NCI-H226 (cell line): ENCODE measurements at places on chromosomes 7 and 10.

GRCh38 chr7:132469264-132469663 lies 107.0 kb downstream of the PLXNA4 start:
- DNase-seq, result no peak

DNA sequence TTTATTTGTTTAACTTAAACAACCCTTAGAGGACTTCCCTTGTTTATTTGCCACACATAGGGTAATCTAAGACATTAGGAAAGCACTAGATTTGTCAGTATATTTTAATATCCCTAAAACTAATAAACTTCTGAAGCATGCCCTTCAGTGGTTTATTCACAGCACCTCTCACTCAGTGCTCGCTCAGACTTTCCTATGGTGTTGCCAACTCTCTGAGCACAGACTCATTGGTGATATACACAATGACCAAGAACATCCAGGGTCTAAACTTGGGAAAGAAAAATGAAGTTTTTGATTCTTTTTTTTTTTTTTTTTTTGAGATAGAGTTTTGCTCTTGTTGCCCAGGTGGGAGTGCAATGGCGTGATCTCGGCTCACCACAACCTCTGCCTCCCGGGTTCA lies 82.2 kb downstream of the RAB11FIP2 start:
- no peak for DNase-seq

GRCh38 chr7:84123965-84124547 lies 70.5 kb downstream of the SEMA3A start:
- DNase-seq, result no peak

- no peak for DNase-seq
Observed at GRCh38 chr10:84191106-84191505, 3.2 kb upstream of the CDHR1 start.

DNA sequence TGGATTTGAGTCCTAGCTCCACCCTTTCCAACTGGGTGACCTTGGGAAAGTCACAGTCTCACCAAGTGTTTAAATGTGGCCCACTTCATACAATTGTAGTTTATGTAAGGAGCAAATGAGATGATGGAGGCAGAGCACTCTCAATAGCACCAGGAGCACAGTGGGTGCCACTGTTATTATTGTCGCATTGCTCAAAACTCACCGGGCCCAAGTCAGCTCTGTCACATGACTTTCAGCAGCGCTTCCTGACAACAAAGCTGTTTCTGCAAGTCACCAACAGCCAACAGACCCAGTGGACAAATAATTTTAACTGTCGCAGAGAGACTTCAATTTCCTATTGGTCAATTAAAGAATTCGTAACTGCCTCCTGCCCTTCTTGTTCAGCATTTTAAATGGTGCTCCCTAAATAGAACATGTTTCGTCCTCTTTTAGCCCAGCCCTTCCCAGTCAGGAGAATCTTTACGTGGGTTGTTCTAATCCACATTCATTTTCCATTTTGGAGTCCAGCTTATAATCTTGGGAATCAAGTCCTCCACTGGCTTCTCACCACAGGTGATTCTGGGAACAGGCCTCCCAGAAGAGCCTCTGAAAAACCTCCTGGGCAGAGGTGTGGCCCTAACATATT lies 415.6 kb upstream of the NPVF start:
- DNase-seq, result no peak

DNA sequence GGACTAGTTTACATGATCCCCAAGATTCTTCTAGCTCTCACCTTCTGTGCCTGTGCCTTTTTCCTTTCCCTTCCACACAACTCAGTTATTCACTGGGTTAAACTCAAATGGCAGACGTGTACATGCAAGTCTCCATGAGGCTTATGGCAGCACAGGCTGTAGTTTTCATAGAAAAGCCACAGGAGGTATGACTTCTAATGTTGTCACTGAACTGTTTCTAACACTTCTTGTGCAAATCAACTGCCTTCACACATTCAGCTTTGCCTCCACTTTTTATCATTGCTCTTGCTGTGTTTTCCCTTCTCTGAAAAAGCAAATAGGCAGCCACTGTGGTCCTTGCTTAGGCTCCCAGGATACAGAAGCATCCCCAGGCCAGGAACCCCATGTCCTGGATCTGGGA lies 5.3 kb upstream of the GIMAP5 start:
- DNase-seq, result no peak

- DNase-seq, result no peak
Observed at GRCh38 chr10:73306171-73306708, 52.4 kb downstream of the CFAP70 start.

GRCh38 chr7:93327006-93327633 lies 95.0 kb downstream of the VPS50 start:
- DNase-seq, result peak; percentile 87

- DNase-seq, result no peak
Observed at GRCh38 chr7:127619681-127620405, 1.9 kb upstream of the PAX4 start.

DNA sequence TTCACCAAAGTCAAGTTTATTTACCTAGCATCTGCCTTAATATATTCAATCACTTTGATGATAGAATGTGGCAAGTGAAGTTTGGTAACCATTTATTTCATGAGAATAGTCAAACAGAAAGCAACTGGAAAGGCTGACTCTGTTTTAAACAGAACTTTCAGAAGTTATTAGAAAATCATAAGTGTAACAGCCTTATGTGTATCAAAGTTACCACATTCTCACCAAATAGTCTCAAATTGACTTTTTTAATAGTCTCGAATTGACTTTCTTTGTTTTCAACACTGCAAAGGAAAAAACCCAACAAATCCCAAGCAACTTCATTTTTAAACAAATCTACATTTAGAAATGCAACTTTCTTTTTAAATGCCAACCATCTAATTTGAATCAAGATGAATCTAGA lies 29.5 kb downstream of the NAMPT start:
- no peak for DNase-seq

GRCh38 chr10:77548671-77549070 lies 88.9 kb downstream of the KCNMA1 start:
- no peak for DNase-seq

DNA sequence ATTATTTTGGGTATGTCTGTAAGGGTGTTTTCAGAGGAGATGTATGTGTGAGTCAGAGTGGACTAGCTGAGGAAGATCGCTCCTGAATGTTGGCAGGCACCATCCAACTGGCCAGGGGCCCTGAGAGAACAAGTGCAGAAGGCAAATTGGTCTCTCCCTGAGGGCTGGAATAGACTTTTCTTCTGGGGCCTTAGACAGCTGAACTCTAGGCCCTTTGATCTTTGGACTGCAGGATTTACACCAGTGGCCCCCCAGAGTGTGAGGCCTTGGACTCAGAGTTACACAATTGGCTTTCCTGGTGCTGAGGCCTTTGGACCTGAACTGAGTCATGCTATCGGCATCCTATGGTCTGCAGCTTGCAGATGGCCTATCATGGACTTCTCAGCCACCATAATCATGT lies 217.2 kb downstream of the REEP3 start:
- DNase-seq, result peak; percentile 78

DNA sequence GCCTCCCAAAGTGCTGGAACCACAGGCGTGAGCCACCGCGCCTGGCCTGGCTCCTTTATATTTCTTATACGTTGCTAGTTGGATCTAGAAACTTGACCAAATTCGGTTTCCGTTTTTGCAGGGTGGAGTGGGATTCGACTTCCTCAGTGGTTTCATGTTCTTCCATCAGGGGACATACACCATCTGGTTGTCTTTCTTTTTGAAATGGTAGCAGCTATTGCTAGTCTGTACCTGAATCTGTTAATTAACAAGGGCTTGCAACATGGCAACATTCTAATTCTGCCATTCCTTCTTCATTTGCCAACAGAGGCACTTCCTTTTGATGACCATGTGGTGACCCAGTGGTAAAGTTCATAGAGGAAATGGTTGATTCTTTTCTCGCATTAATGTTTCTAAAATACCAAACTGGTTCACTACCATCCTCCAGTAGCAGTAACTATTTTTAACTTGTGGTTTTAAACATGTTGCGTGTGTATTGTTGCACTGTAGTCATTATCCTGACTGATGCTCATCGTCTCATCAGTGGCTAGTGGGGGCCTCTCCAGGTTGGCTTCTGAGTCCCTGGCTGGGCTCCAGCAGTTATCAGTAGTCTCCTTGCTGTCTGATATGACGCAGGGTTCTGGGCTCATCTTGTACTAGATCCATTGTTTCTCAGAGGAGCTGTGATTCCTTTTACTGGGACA lies 159.2 kb downstream of the RGS10 start:
- no peak for DNase-seq

DNA sequence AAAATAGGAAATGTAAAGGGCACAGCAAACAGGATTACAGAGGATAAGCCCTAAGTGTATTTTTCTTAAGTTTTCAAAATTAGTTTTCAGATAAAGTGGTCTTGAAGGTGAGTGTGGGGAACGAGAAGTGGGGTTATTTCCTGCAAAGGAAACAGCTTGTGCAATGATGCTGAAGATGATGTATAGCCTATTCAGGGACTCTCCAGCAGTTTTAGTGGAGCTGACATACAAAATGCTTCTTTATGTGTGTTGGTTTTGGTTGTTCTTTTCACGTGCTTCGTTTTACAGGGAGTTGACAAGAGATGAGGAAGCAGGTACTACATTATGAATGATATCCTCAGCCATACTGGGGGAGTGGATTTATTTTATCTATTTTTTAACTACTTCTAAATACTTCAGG lies 20.5 kb downstream of the CASD1 start:
- DNase-seq, result no peak

GRCh38 chr10:68572151-68572550 lies 12.0 kb downstream of the TET1 start:
- no peak for DNase-seq

GRCh38 chr10:117553815-117554172 lies 11.2 kb downstream of the EMX2 start:
- DNase-seq, result no peak

GRCh38 chr7:48438206-48438605 lies 266.9 kb downstream of the ABCA13 start:
- DNase-seq, result no peak

- no peak for DNase-seq
Observed at GRCh38 chr10:132058793-132059759, 6.7 kb upstream of the JAKMIP3 start.

DNA sequence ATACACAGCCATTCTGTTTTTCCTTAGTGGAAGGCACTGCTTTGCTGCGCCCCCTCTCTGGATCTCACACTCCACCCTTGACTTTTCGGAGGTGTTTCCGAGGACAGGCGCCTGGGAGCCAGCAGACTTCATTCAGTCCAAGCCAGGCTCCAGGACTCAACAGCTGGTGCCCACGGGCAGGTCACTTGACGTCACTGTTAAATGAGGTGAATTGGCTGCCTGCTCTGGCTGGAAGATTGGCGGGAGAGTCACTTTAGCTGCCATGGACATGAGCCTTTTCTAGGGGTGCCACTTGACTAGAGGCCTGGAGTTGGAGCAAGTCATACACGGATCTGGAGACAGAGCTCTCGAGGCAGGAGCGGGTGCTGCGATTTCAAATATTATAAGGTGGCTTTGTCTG lies 3.2 kb downstream of the HTRA1 start:
- no peak for DNase-seq

- no peak for DNase-seq
Observed at GRCh38 chr7:128427289-128427891, 17.6 kb upstream of the IMPDH1 start.

GRCh38 chr10:67696029-67696428 lies at the start of gene CTNNA3:
Gene CTNNA3, minus strand, starts transcription at chr10:67696195.
- DNase-seq, result no peak

DNA sequence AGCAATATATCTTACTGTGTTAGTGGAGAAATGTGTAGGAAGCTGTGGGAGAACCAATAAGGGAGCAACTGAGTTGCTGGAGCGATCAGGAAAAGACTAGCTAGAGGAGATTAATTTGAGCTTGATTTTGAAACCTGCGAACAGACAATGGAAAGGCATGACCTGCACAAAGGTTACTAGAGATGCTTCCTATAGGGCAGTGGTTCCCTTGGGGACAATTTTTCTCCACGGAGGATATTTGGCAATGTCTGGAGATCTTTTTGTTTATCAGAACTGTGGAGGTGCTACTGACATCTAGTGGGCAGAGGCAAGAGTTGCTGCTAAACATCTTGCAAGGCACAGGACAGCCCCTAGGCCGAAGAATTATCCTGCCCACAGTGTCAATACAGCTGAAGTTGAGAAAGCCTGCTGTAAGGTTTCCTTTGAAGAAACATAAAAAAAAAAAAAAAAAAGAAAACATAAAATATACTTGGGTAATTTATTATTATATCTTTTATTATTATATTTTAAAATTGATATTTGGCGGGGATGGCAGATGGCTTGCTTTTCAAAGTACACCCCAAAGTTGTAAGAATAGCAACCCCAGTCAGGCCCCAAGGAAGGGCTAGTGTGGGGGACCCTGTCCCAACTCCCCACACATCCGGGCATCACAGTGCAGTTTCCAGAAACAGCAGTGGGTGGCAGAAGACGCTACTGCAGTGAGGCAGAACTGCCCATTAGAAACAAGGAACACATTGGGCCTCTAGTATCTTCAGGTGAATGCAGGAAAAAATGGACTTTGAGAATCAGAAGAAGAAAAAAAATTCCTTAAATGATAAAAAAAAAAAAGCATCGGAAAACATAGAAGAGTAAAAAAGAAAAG lies 481.6 kb downstream of the SH2D4B start:
- DNase-seq, result no peak

- DNase-seq, result no peak
Observed at GRCh38 chr7:132298790-132299189, 277.5 kb downstream of the PLXNA4 start.

DNA sequence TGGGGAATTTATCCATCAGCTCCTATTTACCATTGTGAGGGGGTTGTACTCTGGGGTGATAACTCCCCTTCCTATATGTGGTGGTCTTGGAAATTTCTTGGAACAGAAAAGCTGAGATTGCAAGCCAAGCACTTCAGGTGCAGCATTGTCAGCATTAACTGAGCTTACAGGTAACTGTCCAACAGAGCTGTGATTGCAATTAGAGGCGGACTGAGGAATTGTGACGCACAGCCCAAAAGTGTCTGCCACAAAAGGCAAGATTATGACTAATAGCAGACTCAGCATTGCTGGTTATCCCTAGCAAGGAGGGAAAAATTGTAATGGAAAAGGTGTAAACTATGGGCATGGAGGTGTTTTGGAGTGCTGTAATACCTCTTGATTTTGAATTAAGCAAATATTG lies 126.1 kb upstream of the AGR3 start:
- peak; percentile 19 for DNase-seq

GRCh38 chr10:29642990-29643389 lies 8.2 kb upstream of the SVIL start:
- DNase-seq, result no peak

DNA sequence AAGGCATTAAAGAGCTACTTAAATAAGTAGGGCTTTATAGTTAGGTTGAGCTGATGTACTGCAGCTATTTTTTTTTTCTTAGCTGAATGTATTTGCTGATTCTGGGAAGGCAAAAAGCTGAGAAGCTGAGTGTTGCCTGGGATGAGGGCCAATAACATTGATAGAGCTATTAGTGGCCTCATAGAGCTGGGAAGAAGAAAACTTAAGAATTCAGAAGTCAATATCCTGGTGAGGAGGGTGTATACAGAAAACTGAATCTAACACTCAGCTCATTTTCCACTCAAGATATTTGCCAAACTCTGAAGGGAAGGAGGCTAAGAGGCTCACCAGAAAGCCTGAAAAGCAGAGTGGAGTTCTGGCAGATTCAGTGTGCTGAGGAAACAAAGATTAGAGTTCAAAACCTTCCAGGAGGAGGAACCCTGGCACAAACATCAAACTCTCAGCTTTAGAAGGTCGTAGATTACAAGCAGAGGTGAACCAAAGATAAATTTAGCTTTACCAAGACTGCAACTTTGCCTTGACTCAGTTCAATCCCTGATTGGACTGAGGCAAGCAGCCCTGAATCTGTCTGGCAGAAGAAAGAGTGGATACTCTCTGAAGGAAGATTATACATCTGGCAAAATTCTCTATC lies 11.3 kb downstream of the PPP1R3C start:
- DNase-seq, result no peak

GRCh38 chr10:52678611-52679010 lies 94.0 kb downstream of the MBL2 start:
- DNase-seq, result no peak

GRCh38 chr7:71868797-71869196 lies 543.3 kb downstream of the CALN1 start:
- no peak for DNase-seq
